ENCODE measurements at places on chromosomes 12 and 14.

GRCh38 chr12:80681-81190 is 14.2 kb downstream of the IQSEC3 start:
- no peak for DNase-seq

DNA sequence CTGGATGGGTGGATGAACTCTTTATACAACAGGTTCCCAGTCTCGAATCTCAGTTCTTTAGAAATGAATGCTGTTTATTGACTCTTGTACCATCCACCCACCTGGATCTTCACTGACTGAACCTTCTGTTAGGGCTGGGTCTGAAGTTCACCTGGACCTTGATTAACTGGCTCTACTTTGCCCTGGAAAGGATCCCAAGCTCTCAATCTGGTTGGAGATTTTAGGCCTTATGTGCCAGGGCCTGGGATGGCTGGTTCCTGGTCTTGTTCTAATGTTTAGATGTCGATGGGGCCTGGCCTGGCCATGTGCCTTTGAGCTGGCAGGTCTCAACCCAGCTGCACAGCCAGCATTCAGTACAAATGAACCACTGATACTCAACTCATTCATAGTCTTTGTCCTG is 76.5 kb upstream of the MED13L start:
- no peak for DNase-seq

GRCh38 chr14:68684466-68685418 is 108.1 kb downstream of the ZFP36L1 start:
- no peak for DNase-seq

- no peak for DNase-seq
Observed at GRCh38 chr12:92439420-92439805, 263.4 kb upstream of the PLEKHG7 start.

GRCh38 chr12:120237360-120238171 is 28.0 kb downstream of the PXN start:
- peak; percentile 31 for DNase-seq

DNA sequence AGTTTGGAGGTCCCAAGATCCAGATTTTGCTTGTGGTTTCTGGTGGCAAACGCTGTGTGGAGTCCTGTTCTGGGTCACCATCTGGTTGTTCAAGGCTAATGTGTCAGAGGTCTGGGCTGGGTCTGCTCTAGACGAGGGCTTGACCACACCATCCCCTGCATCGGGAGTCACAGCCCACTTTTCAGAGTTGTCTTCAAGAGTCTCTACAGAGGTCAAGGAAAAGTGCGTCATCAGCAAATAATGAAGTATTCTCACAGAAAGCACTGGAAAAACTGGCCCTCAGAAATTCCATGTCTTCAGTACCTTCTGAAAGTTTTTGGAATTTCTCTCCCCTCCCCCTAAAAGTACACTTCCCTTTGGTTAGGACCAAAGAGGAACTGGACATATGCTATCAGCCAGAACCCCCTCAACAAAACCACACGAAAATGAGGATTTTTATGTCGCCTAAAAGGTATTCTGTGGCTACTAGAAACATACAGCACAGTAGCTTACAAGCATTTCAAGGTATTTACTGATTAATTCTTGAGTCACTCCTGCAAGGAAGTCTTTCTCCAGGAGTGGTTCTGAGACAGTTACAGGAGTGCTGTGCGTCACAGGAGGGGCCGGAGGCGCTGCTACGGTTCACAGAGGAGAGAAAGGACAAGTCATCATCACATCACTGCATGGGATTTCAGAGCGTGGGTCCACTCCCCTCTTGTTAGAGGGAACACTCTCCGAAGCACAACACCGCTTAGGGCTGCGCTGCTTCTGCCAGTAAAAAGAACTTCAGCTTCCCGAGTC is 35.4 kb downstream of the RAD52 start:
- no peak for DNase-seq

- DNase-seq: peak; percentile 82
Observed at GRCh38 chr12:53219292-53219955, 12.4 kb upstream of the ITGB7 start.

DNA sequence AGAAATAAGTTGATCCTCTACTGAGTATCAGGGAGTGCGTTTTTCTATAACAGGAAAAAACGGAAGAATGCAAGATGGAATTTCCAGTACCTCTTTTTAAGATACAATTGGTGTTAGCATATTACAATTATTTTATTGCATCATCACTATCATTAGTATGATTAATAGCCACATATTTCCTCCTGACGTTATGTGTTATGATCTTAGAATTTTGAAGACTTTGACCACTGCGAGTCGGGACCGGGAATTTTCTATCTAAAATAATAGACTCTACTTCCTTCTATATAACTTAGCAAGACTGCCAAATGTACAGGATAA is 679 bp upstream of the SAV1 start:
- no peak for DNase-seq

GRCh38 chr14:94139006-94139405 is 9.6 kb upstream of the IFI27L2 start:
- DNase-seq: no peak

- no peak for DNase-seq
Observed at GRCh38 chr12:44155358-44155757, 319.5 kb downstream of the TMEM117 start.

- DNase-seq: no peak
Observed at GRCh38 chr14:39368261-39368959, 63.8 kb downstream of the FBXO33 start.
